ENCODE measurements at places on chromosomes 3 and 15. TPM values are rescaled to one million over a fixed set of nuclear protein-coding genes. Genes with fewer than 3 reads are reported as not detected.

The SLC6A20 gene
- total RNA-seq: 0.04 TPM

The NR1I2 gene
- not detected for total RNA-seq

The PSTPIP1 gene
- 0.25 TPM for total RNA-seq

The GAP43 gene
- total RNA-seq: 0.09 TPM

The FAM98B gene
- total RNA-seq: 10.9 TPM

The CHRNA5 gene
- 30.7 TPM for total RNA-seq

The RTP3 gene
- not detected for total RNA-seq

The PDIA3 gene
- total RNA-seq: 371 TPM

The GASK1A gene
- not detected for total RNA-seq

The B3GALNT1 gene
- 0.18 TPM for total RNA-seq

The MYL3 gene
- 0.16 TPM for total RNA-seq

Data from A549 treated with dexamethasone at 1 μM for 4 hours (cell line).